Activated naive CD4-positive, alpha-beta T cell treated with anti-CD3 and anti-CD28 coated beads for 36 hours (primary cell): ENCODE measurements at places on chromosomes 3 and 15. TPM values are rescaled to one million over a fixed set of nuclear protein-coding genes. Genes with fewer than 3 reads are reported as not detected.

The SLC28A2 gene
- total RNA-seq: not detected

The TP63 gene
- total RNA-seq: not detected

The TTC23 gene
- total RNA-seq: 4.6 TPM

The PRICKLE2 gene
- total RNA-seq: 0.05 TPM

The INKA1 gene
- 0.37 TPM for total RNA-seq

The UTS2B gene
- not detected for total RNA-seq

The DLL4 gene
- not detected for total RNA-seq

The CHRM5 gene
- not detected for total RNA-seq

The BFSP2 gene
- not detected for total RNA-seq

The CNOT10 gene
- 40.6 TPM for total RNA-seq

The GHSR gene
- not detected for total RNA-seq
